Activated gamma-delta T cell treated with Interleukin-2 at 50 U/mL for 16 hours (primary cell): ENCODE measurements at places on chromosomes 12 and 14.

GRCh38 chr14:52153939-52154338 is 85.1 kb upstream of the NID2 start:
- no peak for DNase-seq

- no peak for DNase-seq
Measured at GRCh38 chr12:129877411-129877810, 26.4 kb downstream of the TMEM132D start.

- DNase-seq = no peak
Measured at GRCh38 chr12:54053003-54053750, 458 bp upstream of the HOXC4 start.

GRCh38 chr12:119369907-119370546 is 35.5 kb downstream of the CCDC60 start:
- DNase-seq = no peak

DNA sequence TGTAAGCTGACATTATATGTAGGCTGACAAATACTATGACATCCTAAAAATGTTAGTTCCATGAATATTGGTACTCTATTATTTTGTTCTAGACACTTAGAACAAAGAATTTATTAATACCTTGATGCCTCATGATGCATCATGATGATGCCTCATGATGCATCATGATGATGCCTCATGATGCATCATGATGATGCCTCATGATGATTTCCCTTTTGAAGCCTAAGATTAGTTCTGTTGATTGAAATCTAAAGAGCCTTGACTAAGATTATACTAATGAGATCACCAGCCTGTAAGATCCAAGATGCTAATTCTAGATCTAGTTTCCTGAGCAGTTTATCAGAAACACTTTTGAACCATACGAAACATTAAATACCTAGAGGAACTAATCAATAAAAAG is 4.6 kb upstream of the CEP128 start:
- no peak for DNase-seq

DNA sequence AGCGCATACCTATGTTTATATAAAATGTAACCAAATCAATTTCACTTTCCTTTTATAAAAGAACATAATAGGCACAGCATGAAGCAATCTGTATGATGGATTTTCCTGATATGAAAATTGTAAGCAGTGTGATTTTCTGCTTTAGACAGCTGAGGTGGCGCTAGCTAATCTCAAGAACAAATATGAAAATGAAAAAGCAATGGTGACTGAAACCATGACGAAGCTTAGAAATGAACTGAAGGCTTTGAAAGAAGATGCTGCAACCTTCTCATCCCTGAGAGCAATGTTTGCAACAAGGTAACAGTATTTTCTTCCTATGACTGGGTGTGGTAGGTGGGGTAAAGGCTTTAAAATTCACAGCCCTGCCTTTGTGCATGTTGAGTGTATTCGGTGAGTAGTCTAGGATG is 65.0 kb upstream of the FGD4 start:
- no peak for DNase-seq

DNA sequence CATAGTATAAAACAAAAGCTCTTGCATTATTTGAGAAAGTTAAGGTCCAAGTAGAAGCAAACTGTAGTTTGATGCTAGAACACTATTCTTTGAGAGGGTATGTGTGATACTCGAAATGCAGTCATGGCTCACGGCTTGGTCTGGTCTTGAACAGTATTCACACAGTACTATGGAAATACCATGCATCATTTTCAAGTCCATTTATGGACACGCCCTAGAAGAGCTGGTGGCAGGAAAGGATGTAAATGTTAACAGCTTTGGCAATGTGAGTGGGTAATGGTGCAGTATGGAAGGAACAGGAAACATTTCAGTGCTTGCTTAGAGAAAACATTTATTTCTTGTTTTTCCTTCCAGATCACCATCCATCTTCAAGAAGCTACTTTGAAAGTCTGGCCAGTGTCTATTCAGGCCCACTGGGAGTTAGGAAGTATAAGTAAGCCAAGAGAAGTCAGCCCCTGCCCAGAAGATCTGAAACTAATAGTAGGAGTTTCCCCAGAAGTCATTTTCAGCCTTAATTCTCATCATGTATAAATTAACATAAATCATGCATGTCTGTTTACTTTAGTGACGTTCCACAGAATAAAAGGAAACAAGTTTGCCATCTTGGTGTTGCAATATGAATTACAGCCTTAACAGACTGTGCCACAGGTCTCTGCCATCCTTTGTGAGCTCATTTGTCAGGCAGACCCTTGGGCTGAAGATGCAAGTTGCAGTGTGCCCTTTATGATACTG is 5.7 kb upstream of the AKAP5 start:
- no peak for DNase-seq

DNA sequence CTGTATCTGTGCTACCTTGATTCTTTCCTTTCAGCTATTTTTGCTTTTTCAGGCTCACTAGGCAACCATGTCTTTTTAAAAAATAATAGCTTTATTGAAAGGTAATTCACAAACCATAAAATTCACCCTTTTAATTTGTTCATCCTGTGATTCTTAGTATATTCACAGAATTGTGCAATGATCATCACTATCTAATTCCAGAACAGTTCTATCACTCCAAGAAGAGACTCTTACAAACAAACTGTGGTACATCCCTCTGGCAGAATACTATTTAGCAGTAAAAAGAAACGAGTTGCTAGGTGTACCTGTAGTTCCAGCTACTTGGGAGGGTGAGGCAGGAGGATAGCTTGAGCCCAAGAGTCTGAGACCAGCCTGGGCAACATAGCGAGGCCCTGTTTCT is 14.8 kb downstream of the CREBL2 start:
- DNase-seq = no peak

DNA sequence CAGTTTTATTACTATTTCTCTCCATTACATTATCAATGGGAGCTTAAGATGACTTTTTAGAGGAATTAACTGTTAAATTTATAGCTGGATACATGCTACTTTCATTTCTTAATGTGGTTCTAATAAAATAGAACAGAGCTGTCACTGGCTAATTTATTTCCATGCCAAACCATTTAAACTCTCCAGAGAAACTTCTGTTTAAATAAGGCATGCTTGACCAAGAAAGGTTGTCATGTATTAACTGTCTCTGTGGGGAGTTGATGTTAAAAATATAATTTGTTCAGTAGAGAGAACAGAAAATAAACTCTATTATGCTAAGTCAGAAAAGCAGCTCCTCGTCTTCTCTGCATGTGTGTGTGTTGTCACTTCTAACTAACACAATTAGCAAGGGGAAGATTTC is 447.4 kb downstream of the SLC16A7 start:
- no peak for DNase-seq

DNA sequence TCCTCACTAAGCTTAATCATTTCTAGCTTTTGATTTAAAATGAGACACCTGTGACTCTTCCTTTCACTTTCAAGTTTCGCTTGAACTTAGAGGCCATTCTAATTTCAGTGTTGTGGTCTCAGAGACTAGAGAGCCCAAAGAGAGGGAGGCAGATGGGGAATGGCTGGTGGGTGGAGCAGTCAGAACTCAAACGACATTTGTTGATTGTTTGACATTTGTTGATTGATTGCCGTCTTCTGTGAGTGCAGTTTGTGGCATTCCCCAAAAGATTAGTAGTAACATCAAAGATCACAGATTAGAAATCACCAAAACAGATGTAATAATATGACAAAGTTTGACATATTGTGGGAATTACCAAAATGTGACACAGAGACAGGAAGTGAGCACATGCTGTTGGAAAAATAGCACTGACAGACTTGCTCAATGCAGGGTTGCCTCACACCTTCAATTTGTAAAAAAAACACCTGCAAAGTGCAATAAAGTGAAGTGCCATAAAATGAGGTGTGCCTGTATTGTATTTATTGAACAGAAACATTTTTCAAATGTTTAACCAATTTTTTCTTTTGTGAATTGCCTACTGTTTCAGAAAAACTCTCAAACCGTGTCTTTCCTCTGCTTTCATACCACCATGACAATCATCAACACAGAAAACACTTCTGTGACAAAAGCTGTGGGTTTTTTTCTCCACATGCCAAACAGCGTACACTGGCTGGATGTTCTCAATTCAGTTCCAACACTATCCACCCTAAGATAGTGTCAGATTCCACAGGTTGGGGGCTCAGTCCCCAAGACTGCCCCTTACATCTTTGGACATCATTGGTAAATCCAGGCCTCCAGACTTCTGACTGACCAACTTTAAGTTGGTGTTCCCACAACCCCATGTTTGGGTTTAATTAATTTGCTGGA is 376.3 kb upstream of the RGS6 start:
- DNase-seq = peak; percentile 28

DNA sequence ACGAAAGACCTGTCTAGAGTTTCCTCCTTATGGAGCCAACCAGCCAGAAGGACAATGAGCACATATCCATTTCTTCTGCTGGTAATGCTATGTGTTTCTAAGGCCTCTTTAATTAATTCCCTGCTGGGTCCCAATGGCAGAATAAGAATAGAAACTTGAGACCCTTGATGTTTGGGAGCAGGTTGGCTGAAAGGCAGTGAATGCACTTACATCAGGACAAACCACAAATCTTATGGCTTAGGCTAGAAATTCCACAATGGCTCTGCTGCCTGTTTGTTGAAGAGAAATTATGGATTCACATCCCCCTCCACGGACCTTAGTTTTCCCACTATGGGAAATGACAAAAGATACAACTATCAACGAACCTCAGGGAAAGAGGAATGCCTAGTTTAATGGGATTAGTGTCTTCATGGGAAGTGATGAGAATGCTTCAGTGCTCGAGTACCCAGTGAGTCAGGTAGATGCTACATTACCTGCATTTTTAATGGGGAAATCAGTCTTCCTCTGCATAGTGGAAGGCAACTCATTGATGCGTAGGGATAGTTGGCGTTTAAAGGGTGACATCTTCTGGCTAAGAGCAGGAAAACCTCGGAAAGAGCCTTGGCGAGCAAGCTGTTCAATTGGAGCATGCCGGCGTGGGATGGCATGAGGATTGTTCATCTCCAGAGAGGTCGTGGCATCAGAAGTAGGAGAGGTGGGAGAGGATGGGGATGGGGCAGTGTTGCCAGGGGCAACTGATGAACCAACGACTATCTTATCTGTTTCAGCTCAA is 46.5 kb downstream of the PAPLN start:
- no peak for DNase-seq

GRCh38 chr14:58082491-58083098 is 69.4 kb downstream of the ARMH4 start:
- no peak for DNase-seq

GRCh38 chr12:12881151-12881909 is 10.0 kb upstream of the GPRC5A start:
- DNase-seq = no peak

DNA sequence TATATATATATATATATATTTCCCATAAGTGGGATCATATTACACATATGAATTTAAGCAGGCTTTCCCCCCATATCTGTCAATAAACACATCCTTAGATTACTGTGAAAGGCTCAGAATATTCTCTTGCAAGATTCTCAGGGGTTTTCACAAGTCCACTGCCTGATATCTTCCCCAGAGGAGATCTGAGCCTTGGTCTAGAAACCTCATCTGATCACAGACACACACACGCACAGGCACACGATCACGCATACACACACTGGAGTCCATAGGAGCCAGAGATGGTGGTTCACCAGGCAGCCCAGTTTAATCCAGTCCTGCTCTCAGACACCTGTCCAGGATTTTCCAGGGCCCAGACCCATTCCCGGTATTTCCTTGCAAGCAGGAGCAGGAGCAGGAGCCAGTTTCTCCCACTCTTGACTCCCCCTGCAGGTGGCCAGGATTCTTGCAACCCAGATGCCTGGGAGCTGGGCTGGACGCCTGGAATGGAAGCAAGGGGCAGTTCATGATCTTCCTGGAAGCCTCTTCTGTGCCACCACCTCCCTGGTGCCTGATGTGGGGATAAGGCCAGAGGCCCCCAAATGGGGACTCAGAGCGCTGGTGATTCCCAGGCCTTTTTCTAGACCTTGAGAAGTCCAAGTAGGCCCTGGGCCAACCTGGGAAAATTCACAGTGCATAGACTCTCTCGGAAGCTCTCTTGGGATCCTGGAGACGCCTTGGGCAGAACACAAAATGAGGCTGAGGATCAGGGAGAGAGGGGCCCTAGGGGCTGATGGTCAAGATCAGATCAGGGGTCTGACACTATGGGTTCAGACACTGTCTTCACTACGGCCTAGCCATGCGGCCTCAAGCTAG is 16.5 kb upstream of the KRT78 start:
- DNase-seq = no peak

DNA sequence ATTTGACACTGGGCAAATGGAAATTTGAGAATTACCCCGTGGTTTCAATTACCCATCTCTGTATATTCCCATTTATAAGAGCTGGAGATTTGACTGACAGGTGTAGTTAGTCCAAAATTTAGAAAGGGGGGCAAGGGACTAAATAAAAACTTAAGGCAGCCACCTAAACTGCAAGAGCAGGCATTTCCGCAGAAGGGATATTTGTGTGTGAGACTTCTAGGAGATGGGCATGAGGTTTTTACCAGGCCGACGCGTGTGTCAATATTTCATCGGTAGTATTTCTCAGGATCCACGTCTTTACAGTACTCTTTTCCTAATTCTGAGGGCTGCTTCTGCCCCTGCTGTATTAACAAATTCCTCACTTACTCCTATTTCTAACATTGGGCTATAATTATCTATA is 1.4 kb downstream of the FAR2 start:
- no peak for DNase-seq

- no peak for DNase-seq
Measured at GRCh38 chr12:2118061-2118460, 65.3 kb downstream of the CACNA1C start.

DNA sequence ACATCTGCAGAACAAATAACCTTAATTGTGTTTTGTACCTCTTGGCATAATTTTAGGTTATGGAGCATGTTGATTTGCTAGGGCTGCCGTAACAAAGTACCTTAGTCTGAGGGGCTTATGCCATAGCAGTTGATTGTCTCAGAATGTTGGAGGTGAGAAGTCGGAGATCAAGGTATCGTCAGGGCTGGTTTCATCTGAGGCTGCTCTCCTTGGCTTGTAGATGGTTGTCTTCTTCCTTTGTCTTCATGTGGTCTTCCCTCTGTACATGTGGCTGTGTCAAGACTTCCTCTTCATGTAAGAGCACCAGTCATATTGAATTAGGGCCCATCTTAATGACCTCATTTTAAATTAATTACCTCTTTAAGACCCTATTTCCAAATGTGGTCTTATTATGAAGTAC is 64.4 kb upstream of the PTHLH start:
- DNase-seq = no peak

- no peak for DNase-seq
Measured at GRCh38 chr12:106487664-106488063, 95.1 kb upstream of the RFX4 start.

DNA sequence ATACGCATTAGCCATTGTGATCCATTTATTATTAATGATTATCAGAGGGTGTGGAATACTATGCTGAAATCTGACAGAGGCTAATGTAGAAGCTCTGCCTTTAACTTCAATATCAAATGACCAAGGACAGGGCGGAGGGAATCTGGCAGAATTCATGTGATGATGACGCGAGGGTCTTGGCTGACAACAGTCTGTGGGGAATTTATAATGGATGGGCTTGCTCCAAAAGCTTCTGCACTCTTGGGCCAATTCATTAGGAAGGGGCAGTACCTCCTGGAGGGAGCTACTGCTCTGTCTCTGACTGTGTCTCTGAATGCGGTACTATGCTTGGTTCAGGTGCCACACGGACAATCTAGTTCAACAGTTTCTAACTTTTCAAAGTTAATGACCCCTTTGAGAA is 46.2 kb downstream of the GALNT8 start:
- no peak for DNase-seq

GRCh38 chr12:82682851-82683261 is 3.9 kb upstream of the TMTC2 start:
- DNase-seq = no peak
